ENCODE measurements at places on chromosomes 13 and 19.

DNA sequence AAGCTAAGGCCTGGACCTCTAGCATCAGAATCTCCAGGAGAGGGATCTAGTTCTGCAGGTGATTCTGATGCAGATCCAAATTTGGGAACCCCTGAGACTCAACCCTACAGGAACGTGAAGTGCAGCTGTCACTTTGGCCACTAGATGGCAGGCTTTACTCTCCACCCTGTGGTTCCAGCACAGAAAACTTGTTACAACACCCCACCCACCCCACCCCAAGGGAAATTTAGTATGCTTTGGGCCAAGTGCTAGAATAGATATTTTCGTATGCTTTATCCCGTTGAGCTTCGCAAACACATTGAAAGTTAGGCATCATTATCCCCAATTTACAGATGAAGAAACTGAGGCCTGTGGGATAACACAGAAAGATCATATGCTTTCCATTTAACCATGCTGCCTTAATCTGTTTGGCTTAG lies 232.0 kb downstream of the B3GLCT start:
- peak; percentile 30 for DNase-seq

GRCh38 chr13:110277357-110277975 lies 29.5 kb downstream of the COL4A1 start:
- no peak for DNase-seq

GRCh38 chr13:82747291-82747690 lies 1135.0 kb downstream of the SLITRK1 start:
- DNase-seq = no peak

DNA sequence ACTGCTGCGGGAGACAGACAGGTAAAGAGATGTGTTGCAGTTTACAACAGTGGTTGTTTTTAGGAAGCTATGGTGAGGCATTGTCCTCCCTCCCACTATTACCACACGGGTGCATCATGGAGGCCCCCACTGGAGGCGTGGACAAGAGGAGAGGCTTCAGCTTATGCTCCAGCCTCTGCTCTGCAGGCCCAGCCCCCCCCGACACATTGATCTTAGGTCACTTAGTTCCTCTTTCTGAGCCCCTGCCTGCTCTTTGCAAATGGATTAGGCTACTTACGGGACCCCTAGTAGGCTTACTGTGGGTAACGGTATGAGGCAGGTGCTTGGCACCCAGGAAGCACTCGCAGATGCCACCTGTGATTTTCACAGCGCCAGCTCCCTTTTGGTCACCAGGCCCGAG lies 123.9 kb downstream of the SLC7A1 start:
- no peak for DNase-seq

GRCh38 chr19:48752496-48753365 lies at the start of gene FUT1:
FUT1 (minus strand) TSS chr19:48752641; CDS start chr19:48751281, 1,360 bp downstream.
- no peak for DNase-seq

GRCh38 chr13:96958286-96958891 lies 35.9 kb downstream of the OXGR1 start:
- no peak for DNase-seq

DNA sequence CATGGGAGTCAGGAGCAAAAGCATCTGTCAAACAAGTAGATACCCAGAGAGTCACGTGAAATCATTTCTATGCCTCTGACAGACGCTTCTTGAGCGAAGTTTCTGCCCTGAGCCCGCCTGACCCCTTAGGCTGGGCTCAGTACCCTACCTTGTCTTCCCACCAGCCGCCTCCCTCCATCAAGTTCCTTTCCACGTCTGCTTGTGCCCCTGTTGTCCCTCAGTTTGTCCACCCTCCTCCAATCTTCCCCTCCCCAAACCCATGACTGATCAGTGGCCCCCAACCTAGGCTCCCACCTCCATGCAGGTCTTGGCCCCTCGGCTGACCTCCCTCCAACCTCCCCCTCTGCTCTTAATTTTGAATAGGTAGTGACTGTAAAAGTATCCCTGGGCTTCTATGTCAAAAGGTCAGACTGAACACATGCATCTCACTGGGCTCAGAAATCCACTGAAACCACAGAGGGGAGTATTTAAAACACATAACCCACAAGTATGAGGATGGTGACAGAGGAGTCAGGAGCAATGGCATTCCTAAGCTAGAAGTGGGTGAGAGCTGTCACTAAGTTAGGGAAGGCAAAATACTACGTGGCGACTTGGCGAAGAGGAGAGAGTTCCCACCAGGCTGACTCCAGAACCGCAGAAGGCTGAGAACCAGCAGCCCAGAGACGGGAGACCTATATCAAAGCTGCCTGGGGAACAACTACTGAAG lies 1.7 kb upstream of the ZNF446 start:
- no peak for DNase-seq

DNA sequence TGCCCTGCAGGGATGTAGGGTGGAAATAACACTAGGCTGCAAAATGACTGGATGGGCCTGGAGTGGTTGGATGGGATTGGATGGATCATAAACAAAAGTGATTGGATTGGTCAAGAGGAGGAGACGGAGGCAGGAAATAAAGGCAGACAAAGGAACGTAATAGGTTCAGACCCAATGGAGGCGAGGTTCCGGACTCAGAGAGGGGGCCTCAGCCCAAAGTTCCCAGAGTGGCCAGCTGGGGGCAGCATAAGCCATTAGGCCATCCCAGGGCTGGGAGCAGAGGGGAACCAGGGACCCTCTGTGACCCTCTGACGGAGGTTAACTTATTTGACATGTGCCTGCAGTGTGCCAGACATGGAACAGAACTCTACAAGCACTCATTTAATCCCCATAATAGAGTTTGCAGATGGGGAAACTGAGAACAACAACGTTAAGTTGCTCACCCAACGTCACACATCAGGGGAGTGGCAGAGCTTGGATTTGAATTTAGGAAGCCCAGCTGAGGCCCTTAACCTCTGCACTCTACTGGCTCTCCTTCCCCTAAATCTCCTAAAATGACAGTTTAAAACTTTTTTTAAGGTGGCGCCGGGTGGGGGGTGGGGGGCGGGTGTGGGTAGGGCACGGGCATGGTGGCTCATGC lies 15.3 kb upstream of the MAP1S start:
- peak; percentile 76 for DNase-seq

DNA sequence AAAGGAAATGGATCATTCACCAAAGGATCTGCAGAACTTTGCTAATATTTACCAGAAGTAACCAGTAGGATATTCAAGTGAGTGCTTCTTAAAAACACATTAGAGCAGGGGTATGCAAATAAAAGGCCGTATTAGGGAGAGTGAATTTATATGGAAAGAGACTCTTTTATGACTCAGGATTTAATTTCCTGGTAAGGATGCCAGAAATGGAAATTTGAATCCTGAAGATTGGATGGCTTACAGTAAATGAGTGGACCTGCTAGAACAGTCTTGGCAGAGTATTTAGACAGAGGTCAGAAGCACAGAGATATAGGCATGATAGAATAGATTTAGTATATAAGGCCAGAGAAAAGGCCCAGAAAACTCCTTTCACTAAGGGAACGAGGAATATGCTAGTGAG lies 201.6 kb downstream of the SLITRK5 start:
- no peak for DNase-seq

DNA sequence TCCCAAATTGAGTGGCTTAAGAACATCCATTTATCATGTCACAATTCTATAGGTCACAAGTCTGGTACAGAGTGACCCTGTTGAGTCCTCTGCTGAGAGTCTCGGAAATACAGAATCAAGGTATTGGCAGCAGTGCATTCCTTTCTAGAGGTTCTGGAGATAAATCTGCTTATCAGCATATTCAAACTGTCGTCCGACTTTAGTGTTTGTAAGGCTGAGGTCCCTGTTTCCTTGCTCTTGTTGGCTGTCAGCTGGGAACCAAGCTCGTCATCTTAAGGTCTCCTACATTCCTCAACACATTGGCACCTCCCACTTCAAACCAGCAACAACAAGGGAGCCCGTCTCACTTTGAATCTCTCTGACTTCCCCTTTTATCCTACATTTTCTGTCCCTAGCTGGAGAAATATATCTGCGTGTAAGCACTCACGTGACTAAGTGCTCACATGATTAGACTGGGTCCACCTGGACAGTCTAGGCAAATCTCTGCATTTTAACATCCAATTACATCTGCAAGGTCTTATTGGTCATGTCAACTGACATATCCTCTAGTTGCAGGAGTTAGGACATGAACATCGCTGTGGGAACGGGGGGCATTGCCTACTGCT lies 886.8 kb downstream of the PCDH9 start:
- no peak for DNase-seq

GRCh38 chr19:34482380-34483250 lies 1.1 kb downstream of the WTIP start:
- DNase-seq = no peak

DNA sequence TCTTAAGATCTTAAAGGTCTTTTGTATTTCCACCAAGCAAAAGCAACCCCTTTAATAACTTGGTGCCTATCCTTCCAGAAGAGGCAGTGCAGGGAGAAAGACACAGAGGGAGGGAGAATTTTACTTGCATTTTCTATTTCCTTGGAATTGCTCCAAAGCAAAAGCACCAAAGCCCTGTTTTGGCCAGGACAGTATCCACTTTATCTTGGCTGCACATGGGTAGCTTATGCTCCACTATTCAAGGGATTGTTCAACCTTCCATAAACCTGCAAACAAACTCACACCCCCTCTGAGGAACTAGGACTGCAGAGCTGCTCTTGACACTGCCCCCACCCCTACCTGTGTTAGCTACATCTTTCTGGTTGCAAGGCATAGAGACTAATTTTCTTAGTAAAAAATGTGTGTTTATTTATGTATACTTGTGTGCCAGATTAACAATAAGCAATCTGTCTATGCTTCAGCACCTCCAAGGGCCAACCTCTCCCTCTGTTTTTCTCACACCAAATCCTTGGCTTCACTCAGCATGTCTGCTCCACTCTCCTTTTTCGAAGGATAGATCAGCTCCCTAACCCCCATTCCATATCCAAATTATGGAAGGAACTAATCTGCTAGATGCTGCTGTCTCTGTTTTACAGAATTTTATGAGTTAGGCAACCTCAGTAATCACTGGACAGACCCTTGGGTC lies 68.1 kb upstream of the KLF12 start:
- no peak for DNase-seq

DNA sequence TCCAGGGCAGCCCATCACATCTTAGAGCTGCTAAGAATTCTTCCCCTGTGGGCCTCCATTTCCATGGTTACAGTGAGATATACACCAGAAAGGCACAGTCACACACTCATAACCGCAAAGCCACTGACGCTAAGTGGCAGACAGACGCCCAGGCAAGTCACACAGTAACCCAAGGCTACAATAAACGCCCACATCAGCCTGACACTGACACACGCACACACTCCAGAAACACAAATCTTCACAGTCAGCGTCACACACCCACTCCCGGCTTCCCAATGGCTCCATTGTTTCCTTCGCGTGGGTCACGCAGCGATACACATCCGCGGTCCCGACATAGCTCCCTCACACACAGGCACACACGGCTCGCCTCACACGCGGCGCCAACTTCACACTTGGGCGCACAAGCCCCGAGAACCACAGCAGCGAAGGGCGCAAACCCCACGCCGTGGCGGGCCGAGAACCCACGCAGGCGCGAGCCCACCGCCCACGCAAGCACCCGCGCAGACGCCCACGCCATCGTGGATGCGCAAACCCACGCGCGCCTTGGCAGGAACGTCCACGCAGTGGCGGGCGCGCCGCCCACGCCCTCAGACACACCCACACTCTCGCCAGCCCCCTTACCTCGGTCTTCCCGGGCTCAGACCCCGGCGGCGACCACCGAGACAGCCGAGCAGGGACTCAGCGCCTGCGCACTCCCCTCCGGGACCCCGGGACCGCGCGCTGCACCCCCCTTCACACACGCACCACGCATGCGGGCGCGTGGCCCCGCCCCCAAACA lies at the start of gene ZNF667:
Gene ZNF667 (minus strand): TSS at position 695 of the 778 bp plus-strand sequence. CDS start 14,975 bp downstream, outside the sequence.
- DNase-seq = peak; percentile 45

DNA sequence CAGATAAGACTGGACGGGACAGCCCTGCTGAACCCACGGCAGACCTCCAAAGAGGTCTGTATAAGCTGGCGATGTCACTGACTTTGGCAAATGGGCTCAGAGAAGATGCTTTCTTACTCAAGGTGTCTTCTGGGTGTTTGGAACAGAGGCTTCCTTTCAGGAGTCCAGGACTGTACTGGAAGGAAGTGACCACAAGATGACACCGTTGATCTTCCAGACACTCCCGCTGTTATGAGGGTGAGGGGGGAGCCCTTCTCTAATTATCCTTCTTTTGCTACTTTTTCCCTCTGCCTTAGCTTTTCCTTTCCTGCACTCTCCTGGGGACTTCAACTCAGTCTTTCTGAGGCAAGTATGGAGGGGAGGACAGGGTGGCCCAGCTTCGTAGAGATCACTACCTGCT lies 65.2 kb upstream of the ZNF599 start:
- DNase-seq = no peak

DNA sequence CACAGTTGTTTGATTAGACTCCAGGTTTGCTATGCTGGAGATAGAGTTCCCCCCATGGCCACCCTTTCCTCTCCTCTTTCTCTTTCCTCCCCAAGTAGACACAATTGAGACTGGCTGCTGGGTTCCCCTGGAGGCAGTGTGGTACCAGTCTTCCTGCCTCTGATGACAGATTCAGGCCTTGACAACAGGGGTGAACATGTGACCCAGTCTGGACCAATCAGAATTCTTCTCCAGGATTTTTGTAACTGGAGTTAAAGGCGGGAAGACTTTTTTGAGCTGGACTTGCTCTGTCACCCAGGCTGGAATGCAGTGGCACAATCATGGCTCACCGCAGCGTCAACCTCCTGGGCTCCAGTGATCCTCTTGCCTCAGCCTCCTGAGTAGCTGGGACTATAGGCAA lies 48.7 kb downstream of the CCNE1 start:
- DNase-seq = no peak

GRCh38 chr13:98676239-98676638 lies 76.2 kb downstream of the SLC15A1 start:
- no peak for DNase-seq

GRCh38 chr19:14135985-14136508 lies 342 bp downstream of the ASF1B start:
- DNase-seq = no peak

GRCh38 chr13:59373341-59373740 lies 790.4 kb downstream of the DIAPH3 start:
- DNase-seq = no peak

GRCh38 chr13:110124201-110124940 lies 182.6 kb downstream of the COL4A1 start:
- DNase-seq = no peak

- no peak for DNase-seq
These were observed 2.1 kb upstream of the ATP12A start for GRCh38 chr13:24678151-24678550.

DNA sequence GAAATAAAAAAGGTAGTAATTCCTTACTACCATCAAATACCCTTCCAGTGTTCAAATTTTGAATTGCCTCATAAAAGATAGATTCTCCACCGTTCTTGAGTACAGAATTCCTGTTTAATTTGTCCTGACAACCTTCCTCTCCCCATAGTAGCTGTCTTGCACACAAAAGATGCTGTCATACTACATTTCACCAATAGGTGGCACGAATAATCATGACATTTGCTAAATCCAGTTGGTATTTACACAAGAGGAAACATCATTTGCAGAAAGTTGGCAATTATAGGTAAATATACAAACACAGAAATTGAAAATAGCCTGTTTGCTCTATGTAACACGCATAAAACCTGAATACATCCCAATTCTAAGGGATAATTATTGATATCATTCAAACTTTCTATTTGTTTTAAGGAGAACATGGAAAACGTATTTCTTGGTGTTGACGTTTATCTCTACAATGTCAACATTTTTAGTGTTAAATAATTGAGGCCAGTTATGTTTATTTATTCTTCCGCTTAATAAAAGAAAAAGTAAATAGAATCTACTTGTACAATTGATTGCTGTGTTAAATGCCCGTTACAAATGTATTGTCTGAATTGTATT lies 58.3 kb upstream of the CLDN10 start:
- DNase-seq = no peak

GRCh38 chr19:10763828-10764339 lies 46.0 kb downstream of the DNM2 start:
- DNase-seq = no peak
